ENCODE measurements at places on chromosomes 11 and 22.
A peak's percentile ranks its signal among the peaks of the same experiment; 100 is the strongest.

GRCh38 chr22:39956932-39957664 lies 3.1 kb upstream of the TMA7B start:
- DNase-seq, result no peak

GRCh38 chr11:1568441-1568911 lies 3.6 kb downstream of the DUSP8 start:
- DNase-seq, result no peak

GRCh38 chr11:33478111-33478573 lies 221.0 kb downstream of the HIPK3 start:
- DNase-seq, result no peak

DNA sequence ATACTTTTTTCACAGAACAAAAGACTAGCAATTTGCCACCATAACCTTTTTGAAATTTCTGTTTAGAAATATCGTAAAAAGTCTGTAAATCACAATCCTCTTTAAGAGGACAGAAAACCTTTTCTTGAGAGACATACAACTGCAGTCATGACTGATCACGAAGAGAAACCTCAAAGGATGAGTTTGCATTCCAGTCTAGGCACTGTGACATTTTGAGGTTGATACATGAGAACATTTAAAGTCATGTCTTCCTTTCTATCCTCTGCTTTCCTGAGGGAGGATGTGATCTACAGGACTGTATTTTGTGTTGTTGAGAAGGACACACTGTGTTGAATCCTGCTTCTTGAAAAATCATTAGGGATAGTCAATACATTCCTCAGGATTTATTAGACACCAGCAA lies 476.7 kb upstream of the CCDC179 start:
- DNase-seq, result no peak

DNA sequence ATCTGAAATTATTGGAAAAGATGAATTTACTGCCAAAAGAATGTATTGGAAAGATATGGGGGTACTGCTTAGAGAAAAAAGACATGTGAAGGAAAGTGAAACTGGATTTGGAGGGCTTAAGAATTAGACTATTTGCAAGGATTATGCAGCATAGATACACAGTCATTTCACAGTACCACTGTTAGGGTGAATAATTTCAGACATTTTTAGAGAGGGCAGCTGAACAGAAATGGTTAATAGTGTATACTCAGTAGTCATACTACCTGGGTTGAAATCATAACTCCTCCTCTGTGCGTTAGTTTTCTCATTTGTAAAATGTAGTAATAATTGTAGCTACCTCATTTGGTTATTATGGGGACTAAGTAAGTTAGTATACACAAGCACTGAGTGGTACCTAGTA lies 33.0 kb downstream of the GAS2 start:
- DNase-seq, result no peak

DNA sequence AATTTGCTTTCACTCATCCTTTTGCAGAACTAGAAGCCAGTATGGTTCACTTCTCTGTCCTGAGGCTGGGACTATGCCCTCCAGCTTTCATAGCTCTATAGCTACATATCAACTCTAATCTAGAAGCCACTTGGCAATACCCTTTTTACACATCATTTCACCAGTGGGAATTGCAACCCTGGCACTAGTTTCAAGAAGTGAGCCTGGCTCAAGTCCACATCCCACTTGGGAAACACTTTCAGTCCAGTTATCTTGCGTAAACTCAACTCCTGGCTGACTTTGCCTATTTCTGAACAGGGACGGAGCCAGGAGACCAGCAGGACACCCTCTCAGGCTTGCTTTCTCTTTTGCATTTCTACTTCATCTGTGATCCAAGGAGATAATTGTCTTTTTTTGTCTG lies 19.9 kb upstream of the FAT3 start:
- no peak for DNase-seq

- DNase-seq, result peak; percentile 72
These were observed 650 bp upstream of the MAPK11 start for GRCh38 chr22:50270666-50271394.

- peak; percentile 28 for DNase-seq
These were observed 1.4 kb upstream of the KREMEN1 start for GRCh38 chr22:29071261-29072045.
